ENCODE measurements at places on chromosomes 3 and 15.

- no peak for DNase-seq
These were observed 164.6 kb downstream of the GOLGA6L4 start for GRCh38 chr15:84400017-84400740.

DNA sequence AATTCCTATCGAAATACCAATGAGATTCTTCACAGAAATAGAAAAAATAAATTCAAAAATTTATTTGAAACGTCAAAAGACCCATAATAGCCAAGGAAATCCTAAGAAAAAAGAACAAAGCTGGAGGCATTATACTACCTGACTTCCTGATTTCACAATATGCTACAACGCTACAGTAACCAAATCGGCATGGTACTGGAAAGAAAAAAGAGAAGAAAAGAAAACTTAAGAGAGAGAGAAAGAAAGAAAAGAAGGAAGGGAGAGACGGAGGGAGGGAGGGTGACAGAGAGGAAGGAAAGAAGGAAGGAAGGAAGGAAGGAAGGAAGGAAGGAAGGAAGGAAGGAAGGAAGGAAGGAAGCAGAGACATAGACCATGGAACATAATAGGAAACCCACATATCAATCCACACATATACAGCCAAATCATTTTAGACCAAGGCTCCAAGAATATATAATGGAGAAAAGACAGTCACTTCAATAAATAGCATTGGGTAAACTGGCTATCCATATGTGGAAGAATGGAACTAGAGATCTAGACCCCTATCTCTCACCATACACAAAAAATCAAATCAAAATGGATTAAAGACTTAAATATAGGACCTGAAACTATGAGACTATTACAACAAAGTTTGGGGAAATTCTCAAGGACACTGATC is 118.6 kb upstream of the CNTN4 start:
- no peak for DNase-seq

- DNase-seq: peak; percentile 95
These were observed 62.2 kb upstream of the AKAP13 start for GRCh38 chr15:85318048-85318731.

DNA sequence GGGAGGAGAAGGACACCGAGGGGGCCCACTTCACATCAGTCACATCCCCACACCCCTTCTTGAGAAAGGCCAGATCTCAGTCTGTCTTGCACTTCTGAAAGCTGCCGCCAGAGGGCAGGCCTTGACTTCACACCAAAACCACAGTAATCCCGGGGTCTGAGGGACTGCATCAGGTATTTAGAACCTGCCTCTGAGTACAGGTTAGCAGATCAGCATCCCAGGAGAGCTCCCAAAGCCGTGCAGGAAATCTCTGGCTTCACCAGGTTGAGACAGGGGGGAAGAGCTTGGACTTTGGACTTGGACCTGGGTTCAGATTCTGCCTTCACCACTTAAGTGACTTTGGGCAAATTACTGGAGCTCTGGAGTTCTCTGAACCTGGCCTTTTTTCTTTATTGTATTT is 50.3 kb downstream of the LHFPL4 start:
- DNase-seq: peak; percentile 60

DNA sequence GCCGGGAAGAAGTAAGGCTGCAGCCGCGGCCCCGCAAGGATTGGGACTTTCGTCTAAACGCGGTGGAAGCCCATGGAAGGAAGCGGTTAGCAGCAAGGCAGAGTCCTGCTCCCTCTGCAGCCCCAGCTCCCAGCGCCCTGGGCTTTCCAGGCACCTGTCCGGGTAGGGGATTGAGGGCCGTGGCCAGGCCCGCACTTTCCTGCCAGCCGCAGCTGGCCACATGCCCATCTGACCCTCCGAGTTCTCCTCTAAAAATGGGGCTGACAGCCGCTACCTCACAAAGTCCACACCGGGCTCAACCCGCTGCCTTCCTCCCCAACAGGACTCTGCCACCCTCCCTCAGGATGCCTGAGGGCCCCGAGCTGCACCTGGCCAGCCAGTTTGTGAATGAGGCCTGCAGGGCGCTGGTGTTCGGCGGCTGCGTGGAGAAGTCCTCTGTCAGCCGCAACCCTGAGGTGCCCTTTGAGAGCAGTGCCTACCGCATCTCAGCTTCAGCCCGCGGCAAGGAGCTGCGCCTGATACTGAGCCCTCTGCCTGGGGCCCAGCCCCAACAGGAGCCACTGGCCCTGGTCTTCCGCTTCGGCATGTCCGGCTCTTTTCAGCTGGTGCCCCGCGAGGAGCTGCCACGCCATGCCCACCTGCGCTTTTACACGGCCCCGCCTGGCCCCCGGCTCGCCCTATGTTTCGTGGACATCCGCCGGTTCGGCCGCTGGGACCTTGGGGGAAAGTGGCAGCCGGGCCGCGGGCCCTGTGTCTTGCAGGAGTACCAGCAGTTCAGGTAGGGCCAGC is 1.9 kb downstream of the NEIL1 start:
- no peak for DNase-seq

DNA sequence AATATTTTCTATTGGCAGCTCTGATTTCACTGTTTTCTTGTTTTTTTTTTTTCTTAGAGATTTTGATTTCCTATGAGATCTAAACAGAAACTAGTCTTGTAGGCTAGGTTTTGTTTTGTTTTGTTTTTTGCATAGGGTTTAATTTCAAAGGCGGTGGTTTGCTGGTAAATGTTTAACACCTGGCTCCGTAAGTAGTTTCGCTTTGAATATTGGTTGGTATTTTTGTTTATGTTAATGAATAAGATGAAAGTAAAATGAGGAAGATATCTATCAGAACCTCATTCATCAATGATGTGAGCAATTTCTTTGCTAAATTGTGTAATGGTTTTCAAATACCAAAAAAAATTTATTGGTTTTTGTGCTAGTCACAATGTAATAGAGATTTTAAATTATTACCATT is 39.7 kb upstream of the TM4SF1 start:
- no peak for DNase-seq

- DNase-seq: peak; percentile 53
These were observed 3.1 kb downstream of the ANXA2 start for GRCh38 chr15:60394689-60395097.

DNA sequence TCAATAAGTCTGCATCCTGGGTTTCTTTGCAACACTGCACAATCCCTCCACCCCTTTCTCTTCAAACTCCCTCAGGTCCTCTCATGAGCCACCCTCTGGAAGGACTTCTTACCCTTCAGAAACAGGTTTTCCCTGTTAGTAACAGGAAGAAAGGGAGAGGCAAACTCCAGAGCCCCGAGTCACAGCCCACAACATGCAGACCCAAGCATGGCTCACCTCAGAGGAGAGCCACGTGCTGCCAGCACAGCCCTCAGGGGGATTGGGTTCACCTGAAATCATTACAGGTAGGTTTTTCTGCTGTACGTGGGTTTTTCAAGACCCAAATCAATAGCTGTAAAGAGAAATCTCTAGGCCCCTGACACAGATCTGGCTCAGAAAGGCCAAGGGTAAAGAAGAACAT is 359.7 kb upstream of the ATP10A start:
- no peak for DNase-seq

DNA sequence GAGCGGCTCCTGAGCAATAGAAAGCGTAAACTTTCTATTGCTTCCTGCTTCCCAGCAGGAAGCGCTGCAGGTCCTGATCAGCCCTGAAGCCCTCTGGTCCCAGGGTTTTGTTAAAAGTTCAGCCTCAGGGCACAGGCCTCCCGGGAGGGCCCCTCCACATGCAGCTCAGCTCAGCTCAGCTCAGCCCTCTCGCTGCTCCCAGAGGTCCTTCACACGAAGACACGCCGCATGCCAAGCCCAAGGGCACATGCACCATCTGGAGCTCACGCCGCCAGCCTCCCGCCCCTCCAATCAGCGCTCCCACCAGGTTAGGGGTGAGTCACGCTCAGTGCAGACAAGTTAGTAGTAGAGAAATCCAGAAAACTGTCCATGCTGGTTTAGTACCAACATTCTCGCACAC is 12.7 kb downstream of the TKT start:
- DNase-seq: peak; percentile 71

GRCh38 chr3:6860149-6860953 is 564 bp upstream of the GRM7 start:
- DNase-seq: no peak

DNA sequence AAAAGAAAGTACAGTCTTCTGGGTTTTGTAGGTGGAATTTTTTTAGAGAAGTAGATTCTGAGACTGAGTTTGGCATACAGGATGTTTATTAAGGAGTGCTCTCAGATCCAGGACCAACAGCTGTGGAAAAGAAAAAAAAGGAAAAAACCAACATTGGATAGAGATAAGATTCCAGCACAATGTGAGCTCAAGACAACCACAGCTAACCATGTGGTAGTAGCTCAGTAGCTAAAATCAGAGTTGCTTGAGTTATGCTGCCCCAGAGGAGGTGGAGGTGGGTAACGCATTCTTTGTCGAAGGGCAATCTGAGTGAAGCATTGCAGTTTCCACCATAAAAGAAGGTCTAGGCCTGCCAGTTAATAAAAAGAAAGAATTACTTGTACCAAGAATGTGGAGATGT is 904.3 kb downstream of the NSUN3 start:
- DNase-seq: no peak

GRCh38 chr3:73592154-73593144 is 32.3 kb downstream of the PDZRN3 start:
- no peak for DNase-seq

- no peak for DNase-seq
These were observed 511.2 kb upstream of the MDFIC2 start for GRCh38 chr3:70823622-70824021.

DNA sequence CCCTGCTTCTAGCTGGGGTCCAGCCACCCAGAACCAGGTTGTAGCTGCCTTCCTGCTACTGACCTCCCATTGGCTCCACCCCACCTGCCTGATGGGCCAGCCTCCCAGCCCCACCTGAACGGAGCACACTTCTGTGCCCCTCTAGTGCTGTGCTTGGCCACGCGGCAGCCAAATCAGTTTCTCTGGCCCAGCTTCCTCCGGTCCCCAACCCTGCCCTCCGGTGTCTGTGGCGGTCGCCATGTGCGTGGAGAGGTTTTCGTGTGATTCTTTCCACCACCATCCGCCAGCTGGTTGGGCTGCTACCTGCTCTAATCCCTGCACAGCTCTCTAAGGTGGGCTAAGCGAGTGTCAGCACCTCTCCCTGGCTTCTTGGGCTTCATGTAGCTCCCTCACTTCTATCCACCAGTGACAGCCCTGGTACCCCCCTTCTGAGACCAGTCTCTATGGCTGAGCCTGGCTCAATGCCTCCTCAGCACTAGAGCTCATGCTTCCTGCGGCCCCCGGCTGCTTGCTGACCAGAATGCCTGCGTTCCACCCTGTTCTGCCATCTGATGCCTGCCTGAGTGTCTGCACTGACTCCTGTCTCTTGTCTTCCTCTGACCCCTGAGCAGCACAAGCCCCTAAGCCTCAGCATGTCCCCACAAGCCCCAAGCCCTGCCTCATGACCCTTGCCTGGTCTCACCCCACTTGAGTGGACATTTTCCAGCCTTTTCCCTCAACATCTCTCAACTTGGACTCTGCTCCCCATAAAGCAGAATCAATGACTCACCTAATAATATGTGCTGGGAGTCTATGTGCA is 23.2 kb upstream of the MAGEF1 start:
- no peak for DNase-seq

GRCh38 chr3:12954891-12955650 is 113.7 kb upstream of the RPL32 start:
- no peak for DNase-seq

GRCh38 chr15:77023576-77024272 is 28.8 kb downstream of the PSTPIP1 start:
- DNase-seq: no peak

DNA sequence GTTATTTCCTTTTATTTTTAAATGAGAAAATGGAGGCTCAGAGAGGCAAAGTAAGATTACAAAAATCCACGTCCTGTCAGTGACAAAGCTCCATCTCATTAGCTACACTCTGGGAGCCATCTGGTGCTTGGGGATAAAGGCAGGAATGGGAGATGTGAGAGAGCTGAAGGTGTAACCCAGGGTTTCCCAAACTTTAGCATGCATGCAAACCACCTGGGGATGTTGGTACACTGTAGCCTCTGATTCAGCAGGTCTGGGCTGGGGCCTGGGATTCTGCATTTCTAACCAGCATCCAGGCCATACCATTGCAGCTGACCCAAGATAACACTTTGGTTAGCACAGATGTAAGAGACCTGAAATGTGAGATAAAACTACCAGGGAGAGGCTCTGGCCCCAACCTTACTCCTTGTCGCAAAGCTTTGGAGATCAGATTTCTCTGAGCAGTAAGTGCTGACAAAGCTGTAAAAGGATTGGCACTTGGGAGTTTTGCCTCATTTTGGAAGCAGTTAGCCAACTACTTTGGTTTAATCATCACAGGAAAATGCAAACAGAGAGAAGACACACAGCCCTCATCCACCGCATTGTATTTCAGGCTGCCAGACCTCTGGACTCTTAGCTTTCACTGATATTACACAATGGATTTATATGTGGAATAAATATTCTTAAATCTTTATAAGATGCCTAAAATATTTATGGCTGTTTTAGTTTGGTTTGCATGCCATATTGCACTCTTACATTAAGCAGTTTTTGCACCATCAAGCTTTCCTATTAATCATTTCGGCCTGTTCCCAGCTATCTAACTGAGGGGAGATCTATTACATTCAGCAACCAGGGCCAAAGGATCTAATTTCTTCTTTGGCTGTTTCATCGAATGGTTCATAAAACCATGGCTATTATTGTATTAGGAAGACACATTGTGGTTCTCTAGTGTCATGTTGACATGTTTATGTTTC is 263.0 kb downstream of the EBLN2 start:
- DNase-seq: peak; percentile 81

GRCh38 chr3:90180096-90180495 is 1072.7 kb downstream of the EPHA3 start:
- no peak for DNase-seq

DNA sequence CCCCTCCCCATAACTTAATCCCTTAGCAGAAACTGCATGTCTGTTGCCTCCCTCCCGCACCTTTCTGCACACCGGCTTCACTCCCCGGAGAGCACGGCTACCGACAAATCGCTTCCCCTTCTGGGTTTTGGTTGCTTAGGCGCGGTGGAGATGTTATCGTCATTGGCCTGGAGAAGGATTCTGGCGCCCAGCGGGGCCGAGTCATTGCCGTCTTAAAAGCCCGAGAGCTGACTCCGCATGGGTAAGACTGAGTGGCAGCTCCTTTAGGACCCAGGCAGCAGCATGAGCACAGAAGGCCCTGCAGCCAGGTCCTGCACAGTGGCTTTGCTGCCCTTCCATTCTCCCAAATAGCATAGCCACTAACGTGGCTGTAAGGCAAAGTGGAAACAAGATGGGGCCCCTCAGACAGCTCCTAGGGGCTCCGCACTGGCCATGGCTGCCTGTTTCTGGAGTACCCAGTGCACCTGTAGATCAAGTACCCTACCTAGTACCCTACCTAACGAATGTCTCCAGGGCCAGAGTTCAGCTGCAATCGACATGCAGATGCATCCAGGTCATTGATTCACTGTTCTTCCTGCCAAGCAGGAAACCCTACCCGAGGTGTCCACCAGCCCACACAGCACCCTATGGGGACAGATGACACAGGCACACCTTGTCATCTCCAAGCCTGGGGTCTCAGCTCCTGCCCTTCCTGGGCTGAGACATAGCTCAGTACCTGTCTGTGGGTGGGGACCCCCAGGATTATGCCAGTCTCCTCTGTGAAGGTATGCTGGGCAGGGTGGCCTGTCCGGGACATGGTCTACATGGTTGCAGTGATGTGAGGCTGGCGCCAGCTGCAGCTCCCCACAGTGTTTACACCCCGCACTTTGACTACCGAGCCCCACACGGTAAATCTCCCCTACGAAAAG is 147.6 kb downstream of the LRRK1 start:
- DNase-seq: no peak
